ENCODE measurements at places on chromosomes 2 and 18. TPM values are rescaled to one million over a fixed set of nuclear protein-coding genes. Genes with fewer than 3 reads are reported as not detected.

DNA sequence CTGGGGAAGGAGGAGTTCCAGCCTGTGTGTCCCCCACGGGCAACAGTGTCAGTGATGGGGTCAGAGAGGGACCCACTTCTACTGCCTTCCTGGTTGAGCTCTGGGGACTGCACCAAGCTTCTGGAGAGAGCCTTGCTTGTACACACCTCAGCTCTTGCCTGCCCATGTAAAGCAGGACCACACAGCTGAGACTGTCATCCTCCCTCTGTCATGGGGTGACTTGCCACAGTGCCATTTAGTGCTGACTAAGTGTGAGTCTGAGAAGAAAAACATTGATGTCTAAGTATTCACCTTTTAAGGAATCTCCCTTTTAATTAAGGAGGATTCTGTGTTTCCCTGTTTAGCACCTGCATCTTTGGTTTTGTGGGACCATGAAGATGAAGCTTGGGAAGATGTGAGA is 159.1 kb downstream of the FHOD3 start:
- DNase-seq, result no peak

- no peak for DNase-seq
These were observed 85.6 kb upstream of the ST3GAL5 start for GRCh38 chr2:85974390-85974789.

- DNase-seq, result no peak
These were observed 5.8 kb upstream of the DGUOK start for GRCh38 chr2:73920577-73921545.

DNA sequence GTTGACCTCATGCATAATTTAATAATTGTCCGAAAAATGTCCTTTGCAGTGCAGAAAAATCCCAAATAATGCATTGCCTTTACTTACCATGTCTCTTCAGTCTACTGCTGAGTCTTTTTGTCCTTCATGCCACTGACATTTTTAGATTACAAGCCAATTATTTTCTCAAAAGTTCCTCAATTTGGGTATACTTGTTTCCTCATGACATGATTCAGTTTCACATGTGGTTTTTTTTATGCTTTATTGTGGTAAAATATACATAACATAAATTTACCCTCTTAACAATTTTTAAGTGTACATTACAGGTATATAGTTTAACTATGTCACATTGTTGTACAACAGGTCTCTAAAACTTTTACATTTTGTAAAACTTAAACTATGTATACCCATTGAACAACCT is 81.0 kb downstream of the EPC2 start:
- no peak for DNase-seq

- no peak for DNase-seq
These were observed 37.1 kb downstream of the BCL2L11 start for GRCh38 chr2:111157798-111158197.

GRCh38 chr2:241183221-241183620 is 5.3 kb upstream of the ANO7 start:
- DNase-seq, result no peak

- DNase-seq, result no peak
These were observed 56.5 kb downstream of the NBEAL1 start for GRCh38 chr2:203071148-203071547.

DNA sequence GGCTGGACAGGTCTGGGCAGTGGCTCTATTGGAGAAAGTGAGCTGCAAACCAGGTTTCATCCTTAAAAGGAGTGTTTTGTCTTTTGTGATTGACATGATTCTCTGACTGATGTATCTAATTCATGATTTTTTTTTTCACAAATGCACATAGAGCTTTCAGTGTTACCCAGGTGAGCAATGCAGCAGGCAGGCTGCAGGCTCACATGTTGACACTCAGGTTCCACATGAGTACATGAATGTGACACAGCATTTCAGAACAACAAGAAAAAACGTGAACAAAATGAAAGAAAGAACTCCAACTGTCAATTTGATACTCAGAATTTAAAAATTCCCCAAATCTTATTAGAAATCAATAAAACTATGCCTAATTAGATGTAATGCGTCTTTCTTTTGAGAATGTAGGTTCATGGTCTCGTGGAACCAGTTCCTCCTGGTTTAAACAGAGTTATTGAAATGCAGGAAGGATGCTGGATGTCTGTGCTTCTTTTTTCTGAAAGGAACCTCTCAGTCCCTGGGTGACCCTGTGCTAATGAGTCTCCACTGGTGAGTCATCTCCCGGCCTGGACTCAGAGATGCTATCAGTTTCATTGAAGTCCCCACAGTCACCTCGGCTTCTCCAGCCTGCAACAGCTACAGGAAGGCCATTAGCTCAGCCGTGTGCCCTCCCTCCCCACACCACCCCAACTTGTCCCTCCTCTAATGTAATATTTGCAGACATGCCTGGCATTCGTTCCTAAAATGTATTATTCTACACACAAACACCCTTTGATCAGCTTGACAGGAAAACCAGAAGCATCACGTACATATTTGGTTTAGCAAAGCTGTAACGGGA is 430.4 kb downstream of the LPIN1 start:
- DNase-seq, result peak; percentile 43

- no peak for DNase-seq
These were observed 100.9 kb downstream of the ATP9B start for GRCh38 chr18:79169958-79170555.

GRCh38 chr2:12488352-12489318 is 228.1 kb upstream of the TRIB2 start:
- DNase-seq, result no peak

DNA sequence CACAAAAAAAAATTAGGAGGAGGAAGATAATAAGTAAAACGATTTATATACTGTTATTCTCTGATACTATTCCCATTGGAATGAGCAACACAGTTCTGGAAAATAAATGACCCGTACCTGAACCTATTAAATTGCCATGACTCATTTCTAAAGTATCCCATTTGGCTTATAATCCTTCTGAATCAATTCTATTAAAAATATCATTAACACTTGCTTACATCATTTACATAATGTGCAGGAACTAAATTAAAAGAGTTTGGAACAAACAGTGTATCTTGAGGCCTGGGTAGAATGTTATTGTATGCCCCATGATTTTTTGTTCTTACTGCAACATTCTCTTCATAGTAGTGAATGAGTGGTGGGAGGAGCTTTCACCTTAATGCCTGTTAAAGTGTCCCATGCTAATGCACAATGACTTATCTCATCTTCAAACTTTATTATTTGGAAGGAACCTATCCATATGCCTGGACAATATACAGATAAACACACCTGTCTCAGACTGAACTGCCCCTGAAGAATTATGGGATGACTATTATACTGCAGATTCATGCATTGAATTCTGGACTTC is 549.9 kb upstream of the ACVR2A start:
- DNase-seq, result no peak

DNA sequence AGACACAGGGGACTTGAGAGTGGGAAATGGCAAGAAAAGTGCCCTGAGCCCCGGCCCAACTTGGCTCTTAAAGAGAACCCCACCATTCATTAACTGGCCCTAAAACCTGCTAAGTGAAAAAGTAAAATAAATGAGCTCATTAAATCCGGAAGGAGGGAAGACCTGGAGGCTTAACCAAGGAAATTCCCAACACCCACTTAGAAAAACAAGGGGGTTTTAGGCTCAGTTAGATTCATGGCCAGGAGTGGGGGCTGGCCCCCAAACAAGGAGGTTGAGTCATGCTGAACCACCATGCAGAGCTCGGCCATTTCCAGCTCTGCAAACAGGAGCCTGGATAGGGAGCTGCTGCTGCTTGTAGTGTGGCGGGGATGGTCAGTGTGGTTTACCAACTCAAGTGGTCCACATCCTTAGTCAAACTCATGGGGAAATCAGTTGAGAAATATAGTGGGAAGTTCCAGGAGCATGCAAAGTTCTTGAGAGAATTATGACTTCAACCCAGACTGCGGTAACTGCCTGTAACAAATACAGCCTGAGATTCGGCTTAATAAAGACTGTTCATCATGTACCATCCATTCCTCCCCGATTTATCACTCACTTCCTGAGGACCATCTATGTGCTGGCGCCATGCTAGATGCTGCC is 39.7 kb upstream of the MRPL19 start:
- DNase-seq, result no peak

- no peak for DNase-seq
These were observed 218.1 kb downstream of the SEPTIN10 start for GRCh38 chr2:109395494-109396201.

DNA sequence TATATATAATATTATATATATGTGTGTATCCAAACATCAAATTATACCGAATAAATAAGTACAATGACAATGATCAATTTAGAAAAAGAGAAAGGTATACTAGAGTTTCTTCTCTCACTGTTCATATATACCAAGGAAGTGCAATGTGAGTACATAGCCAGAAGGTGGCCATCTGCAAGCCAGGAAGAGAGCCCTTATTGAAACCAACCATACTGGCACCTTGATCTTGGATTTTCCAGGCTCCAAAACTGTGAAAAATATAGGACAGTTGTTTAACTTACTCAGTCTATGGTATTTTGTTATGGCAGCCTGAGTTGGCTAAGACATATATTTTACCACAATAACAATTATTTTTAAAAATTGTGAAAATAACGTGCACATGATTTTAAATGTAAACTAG is 1490.2 kb upstream of the SLC39A10 start:
- no peak for DNase-seq

- no peak for DNase-seq
These were observed 84.4 kb downstream of the MAP2 start for GRCh38 chr2:209508255-209508654.

GRCh38 chr18:7896805-7897518 is 329.8 kb downstream of the PTPRM start:
- no peak for DNase-seq

DNA sequence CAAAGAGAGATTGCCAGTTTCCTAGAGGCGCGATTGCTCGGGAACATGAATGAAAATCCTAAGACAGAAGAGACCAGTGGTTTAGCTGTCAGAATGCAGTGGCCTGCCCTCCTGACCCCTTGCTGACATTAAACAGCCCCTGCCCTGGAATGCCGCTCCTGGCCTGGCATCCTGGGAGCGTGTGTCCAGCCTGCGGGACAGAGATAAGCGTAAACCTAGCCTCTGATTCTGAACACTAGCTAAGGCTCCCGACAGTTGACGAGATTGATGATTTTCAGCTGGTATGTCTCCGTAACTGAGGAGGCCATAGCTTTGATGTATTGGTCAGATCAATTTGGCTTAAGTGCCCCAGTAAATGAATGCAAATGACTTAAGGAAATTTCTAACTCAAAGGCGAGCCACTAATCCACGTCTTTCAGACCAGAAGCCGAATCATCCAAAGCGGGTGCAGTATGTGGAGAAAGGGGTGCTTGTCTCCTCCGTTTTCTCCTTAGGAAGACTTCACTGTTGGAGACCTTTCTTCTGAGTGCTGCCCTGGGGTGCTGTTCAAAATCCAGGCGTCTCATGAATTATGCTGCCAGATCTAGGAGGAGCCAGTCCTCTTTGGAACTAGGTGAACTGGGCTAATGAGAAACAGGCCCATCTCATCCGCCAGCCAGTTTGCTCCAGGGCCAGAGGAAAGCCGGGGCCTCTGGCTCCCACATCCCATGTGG is 142.5 kb upstream of the L3MBTL4 start:
- no peak for DNase-seq

DNA sequence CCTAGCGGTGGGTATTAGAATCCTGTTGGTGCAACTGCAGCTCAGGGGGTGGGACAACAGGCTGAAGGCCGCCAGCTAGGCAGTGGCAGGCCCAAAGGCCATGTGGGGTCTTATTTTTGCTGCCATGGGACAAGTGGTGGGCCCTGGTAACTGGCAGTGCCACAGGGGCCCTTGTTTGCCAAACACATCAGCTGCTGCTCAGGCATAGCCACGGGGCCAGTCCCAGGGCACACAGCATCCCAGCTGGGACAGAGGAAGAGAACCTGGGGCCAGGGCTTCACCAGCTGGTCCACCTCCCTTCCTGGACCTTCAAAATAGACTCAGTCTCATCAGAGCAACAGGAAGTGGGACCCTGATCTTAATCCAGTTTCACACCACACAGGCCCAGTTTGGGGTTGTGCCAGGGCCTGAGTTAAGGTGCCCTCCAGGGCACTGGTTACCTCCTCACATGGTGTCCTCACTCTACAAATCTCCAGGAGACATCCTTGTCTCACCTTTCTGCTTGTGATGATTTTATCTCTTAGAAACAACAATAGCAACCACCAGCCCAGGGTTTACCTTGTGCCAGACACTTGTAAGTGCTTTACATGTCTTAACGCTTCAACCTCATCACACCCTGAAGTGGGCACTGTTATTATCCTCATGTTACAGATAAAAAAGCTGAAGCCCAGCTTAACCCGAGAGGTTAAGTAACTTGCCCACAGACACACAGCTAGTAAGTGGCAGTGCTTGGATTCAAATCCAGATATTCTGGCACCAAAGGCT is 98.5 kb downstream of the GYPC start:
- no peak for DNase-seq

- DNase-seq, result no peak
These were observed 66.8 kb upstream of the FOSL2 start for GRCh38 chr2:28325567-28326468.

DNA sequence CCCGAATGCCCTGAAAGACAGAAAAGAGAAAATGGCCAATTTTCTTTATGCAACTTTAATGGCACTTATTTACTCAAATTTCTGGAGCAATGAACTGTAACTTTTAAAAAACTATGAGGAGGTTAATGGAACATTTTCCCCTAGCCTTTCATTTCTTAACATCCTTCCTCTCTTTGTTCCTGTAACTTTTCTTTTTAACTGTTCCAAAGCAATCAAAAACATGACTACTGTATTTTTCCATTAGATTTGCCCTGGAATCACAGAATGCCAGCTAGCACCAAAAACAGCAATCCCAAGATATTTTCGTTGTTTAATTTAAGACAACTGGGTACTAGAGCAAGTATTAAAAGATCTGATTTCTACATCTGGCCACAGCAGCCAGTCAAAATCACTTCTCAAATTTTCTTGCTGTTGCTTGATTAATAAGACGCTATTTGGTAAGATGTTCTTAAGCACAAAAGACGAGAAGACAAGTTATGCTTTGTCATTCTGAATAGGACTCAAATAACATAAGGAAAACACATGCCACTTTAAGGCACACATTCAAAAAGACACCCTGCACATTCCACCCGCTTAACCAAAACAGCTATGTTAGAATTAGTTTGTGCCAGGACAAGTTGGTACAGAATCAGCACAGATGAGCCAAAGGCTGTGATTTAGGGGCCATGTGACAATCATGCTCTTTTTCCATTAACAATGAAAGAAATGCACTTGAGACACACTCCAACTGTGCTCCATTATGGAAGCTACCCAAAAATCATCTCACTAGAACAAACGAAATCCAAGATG is 3.6 kb downstream of the STARD7 start:
- no peak for DNase-seq

Gene IL37
- total RNA-seq, result not detected

Gene UGT1A3
- not detected for total RNA-seq
